EL (cell line): ENCODE measurements at places on chromosomes 3 and 15.

DNA sequence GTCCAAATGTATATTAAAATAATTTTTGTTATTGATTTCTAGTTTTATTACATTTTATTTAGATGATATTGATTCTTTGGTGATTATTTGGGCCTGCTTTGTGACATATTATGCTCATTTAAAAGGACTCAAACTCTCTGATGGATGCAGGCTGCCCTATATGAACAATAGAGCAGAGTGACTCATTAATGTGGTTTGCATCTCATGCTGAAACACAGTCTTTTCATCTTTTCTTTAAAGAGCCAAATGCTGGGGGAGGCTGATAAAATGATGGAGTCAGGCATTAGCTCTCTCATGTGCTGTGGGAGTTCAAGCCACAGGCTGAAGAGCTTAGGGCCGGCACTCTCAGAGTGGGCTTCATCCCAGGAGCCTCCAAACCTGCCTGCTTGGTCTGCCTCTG, 7.2 kb downstream of the PLA1A start:
- peak; percentile 35 for DNase-seq

GRCh38 chr3:111319598-111319997, 222.4 kb upstream of the CD96 start:
- DNase-seq, result no peak

DNA sequence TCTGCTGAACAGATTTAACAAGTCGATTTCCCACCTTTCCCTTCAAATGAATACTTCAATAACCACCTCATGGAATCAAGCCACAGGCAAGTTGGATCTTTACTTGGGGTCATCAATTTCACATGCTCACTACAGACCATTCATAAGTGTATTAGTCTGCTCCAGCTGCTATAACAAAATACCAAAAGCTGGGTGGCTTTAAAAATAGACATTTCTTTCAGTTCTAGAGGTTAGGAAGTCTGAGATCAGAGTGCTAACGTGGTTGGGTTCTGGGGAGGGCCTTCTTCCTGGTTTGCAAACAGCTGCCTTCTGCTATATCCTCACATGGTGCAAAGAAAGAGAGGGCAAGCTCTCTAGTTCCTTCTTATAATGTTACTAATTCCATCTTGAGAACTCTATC, 5.1 kb downstream of the GPR176 start:
- no peak for DNase-seq

- no peak for DNase-seq
These were observed 9.1 kb upstream of the RASGRF1 start for GRCh38 chr15:79099692-79100091.

GRCh38 chr3:117874028-117874690, 1160.5 kb downstream of the IGSF11 start:
- DNase-seq, result no peak

DNA sequence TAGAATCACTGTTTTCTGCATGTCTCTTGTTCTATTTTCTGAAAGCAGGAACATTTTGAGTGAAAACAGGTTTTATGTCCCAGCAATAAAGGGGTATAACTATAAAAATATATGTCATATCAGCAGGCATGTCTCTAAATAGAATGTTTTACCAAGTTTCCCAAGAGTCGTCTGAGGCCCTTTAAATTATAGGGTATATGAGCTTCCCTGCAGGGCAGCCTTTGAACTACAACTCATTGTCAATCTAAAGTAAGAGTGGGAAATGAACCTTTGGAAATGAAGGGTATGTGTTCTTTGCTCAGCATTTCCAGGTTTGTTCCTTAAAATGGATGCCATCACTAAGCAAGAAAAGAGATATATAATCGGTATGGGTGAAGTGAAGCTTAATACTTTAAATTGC, 138.6 kb downstream of the LSAMP start:
- no peak for DNase-seq

GRCh38 chr3:29525254-29525881, 244.5 kb downstream of the RBMS3 start:
- DNase-seq, result peak; percentile 41

GRCh38 chr3:5002174-5002870, 23.1 kb downstream of the BHLHE40 start:
- DNase-seq, result no peak

- peak; percentile 75 for DNase-seq
These were observed 165.0 kb downstream of the ABHD5 start for GRCh38 chr3:43855674-43856299.

- DNase-seq, result peak; percentile 81
These were observed 996 bp upstream of the XIRP1 start for GRCh38 chr3:39193391-39193790.

- no peak for DNase-seq
These were observed 20.0 kb upstream of the TRH start for GRCh38 chr3:129954514-129954913.

DNA sequence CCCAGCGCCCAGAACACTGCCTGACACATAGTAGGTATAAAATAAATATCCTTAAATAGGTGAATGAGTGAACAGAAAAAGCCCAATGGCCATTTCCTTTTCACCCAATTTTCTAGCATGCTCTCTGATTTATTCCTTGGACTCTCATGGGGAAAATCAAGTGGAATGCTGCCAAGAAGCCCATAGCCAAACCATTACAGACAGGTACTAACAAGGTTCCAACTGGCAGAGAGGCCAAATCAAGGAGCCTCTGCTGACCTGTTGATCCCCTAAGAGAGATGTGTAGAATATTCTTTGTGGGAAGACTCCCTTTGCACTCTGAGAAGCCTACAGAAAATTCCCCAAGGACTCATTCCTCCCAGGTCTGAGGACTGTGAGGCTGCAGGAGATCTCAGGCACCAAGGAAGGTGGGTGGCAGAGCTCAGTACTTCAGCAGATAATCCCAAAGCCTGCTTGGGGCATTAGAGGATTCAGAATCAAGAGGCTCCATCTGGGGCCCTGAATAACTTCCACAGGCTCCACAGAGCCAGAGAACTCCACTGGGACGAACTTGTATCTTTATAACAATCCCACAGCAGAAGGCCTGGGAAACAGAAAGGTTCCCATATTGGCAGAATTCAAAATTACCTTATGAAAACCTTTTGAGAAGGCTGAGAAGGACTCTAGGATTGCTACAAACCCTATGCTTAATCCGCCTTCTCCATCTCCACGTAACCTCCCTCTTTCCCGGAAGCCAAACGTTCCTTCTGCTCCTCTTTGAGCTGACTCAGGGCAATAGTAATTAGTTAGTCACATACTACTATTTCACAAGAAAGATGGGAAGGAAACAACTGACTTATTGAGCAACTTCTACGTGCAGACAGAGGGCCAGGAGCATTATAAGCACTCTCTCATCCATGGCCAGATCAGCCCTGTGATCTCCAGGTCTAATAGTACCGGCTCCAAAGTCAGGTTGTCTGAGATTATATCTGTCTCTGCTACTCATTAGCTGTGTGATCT, 34.5 kb downstream of the PRICKLE2 start:
- DNase-seq, result peak; percentile 85

DNA sequence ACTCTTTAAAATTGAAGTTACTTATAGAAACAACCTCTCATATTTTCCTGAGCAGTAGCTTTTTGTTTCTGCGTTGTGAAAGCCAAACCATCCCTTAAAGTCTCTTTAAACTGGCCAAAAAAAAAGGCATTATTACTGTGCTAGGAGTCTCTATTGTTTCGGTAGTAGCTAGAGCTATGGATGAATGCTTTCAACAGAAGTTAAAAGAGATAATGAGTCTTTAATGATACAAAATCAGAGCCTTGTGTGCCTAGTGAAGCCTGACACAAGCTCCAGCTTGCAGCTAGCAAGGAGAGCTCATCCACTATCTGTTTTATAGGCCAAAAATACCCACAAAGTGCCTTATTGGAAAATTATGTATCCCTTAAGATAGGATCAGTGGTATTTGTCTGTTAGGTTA, 360.4 kb upstream of the CDIN1 start:
- no peak for DNase-seq

GRCh38 chr15:71444032-71444810, 328.9 kb downstream of the THSD4 start:
- DNase-seq, result no peak

GRCh38 chr3:105960381-105960780, 91.6 kb upstream of the CBLB start:
- no peak for DNase-seq
